Skin of body (tissue), 3 donors: ENCODE measurements at places on chromosomes 1 and 21.
A peak's percentile ranks its signal among the peaks of the same experiment; 100 is the strongest.

GRCh38 chr21:26846036-26846931 lies 1.1 kb upstream of the ADAMTS1 start:
- DNase-seq: peak; percentile 91

- no peak for DNase-seq
Measured at GRCh38 chr21:14975136-14975919, 89.5 kb downstream of the NRIP1 start.

DNA sequence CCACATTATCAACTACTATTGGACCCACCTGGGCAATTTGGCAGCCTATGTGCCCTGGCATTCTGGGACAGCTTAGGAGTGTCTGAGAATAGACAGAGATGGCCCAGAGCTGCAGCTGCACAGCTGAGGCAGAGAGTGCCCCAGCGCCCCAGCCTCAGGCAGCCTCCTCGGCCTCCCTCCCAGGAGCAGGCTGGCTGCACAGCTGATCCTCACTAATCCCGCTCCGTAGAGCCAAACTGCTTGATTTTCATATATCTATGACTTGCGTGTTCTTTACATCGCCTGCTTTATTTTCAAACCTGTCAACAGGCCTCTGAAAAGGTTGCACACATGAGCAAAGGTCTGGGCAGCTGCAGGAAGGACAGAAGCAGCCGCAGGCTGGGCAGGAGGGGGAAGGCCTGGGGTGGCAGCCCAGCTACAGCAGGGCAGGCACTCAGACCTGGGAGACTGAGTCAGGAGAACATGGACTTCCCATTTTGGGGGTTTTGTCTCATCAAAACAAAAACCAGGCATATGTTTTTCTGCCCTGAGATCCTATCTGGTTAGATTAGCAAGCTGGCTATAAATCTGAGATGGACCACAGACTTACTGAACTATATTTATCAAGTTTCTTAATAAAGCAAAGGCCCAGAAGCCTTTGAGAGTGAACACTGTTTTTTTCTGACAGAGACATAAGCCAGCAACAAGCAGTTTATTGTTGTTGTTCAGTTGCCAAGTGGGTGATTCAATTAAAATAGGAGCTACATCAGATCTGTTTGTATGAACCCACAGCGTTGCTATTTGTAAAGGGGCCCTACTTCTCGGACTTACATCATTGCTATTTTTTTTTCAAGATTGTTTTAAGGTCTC lies 301.8 kb upstream of the DUSP10 start:
- DNase-seq: peak; percentile 27

DNA sequence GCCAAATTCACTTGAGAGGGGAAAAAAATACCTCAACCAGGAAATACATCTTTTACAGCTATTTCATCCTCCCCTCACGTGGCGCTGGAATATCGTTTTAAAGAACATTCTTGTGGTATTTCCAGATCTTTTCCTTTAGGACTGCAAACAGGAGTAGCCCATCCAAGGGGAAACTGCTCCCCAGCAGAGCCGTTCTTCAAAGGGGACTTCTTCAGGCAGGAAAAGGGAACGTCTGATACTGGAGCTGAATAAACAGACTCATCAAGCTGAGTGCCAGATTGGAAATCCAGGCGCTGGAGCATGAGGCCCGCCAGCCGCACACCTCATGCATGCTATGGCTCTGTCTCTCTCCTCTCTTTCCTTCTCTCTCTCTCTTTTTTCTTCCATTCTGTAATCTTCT lies 34.0 kb upstream of the PROX1 start:
- DNase-seq: no peak

GRCh38 chr1:238954865-238955264 lies 431.5 kb upstream of the CHRM3 start:
- DNase-seq: no peak

- DNase-seq: no peak
Measured at GRCh38 chr1:240526312-240526711, 85.6 kb downstream of the GREM2 start.

- DNase-seq: no peak
Measured at GRCh38 chr1:115814685-115815398, 26.1 kb downstream of the NHLH2 start.

GRCh38 chr1:63010913-63011660 lies 227.2 kb downstream of the ATG4C start:
- DNase-seq: no peak
